ENCODE measurements at places on chromosomes 2 and 18. TPM values are rescaled to one million over a fixed set of nuclear protein-coding genes. Genes with fewer than 3 reads are reported as not detected.

OSGEPL1 gene
- 5.7 TPM for total RNA-seq

KCMF1 gene
- total RNA-seq, result 97.8 TPM

ZNF385B gene
- 2.8 TPM for total RNA-seq

PLEKHB2 gene
- 46.2 TPM for total RNA-seq

DNA sequence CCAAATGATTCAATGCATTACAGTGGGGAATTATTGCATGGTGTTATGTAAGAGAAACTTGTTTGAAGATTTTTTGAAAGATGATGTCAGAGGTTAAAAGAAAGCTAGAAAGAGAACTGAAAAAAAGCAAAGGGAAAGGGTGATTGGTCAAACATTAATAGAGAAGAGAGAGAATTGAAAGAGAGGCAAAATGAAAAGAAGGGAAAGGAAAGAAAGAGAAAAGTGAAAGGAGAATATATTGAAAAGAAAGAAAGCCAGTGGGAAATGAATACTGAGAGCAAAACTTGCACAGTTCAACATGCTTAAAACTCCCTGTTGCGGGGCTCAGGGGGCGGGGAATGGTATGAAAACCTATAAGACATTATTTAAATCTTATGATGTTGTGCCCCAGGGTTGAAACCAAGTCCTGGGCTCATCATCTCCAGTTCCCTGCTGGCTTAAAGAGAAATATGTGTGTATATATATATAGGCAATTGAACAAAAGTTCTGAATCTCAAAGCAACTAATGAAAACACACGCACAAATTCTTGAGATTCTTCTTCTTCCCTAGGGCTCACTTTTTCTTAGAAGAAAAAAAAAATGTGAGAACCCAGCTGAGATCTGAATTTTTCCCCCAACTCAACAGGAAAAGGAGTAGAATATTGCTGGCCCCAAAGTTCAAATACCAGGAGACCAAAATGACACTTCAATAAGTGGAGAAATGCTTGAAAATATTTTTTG lies 2045.9 kb upstream of the CELF4 start:
- H3K27ac ChIP-seq, result no peak overlapping the region
- no peak for DNase-seq
- H3K36me3 ChIP-seq, result no peaks in the 10 kb centered on the region
- H3K4me1 ChIP-seq, result no peaks in the 10 kb centered on the region
- no peak overlapping the region for H3K4me3 ChIP-seq

DNA sequence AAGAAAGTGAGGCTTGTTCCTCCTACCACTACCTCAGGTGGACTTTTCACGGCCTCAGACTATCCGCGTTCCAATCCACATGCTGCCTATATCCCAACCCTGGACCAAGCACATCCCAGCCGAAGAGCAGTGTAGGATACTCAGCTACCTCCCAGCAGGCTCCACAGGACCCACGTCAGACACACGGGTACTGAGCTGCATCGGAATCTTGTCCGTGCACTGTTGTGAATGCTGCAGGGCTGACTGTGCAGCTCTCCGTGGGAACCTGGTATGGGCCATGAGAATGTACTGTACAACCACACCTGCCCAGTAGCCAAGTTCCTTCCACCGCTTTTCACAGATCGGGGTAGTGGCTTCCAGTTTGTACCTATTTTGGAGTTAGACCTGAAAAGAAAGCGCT lies 22.3 kb downstream of the IL37 start:
- H3K27me3 ChIP-seq, result no peaks in the 10 kb centered on the region
- H3K4me1 ChIP-seq, result peaks cover 12% of the 10 kb centered on the region
- H3K27ac ChIP-seq, result no peak overlapping the region
- no peaks in the 10 kb centered on the region for H3K36me3 ChIP-seq

Measured in PC-9 (cell line).